NCI-H748 treated with DMSO at 0.1 percent for 48 hours (cell line): ENCODE measurements at places on chromosomes 5 and 9.

DNA sequence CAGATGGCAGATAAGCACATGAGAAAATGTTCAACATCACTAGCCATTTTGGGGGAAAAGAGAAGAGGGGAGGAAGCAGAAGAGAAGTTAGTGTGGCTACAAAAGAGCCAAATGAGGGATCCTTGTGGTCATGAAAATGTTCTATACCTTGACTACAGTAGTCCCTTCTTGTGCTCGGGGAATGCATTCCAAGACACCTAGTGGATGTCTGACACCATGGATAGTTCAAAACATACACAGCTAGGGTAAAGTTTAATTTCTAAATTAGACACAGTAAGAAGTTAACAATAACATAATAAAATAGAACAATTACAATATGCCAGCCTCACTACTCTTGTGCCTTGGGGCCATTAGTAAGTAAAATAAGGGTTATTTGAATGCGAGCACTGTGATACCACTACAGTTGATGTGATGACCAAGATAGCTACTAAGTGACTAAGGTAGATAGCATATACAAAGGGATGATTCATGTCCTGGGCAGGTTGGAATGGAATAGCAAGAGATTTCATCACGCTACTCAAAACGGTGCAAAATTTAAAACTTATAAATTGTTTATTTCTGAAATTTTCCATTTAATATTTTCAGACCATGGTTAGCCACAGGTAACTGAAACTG, 344.1 kb downstream of the NR2F1-AS1 start:
- no peak for DNase-seq

GRCh38 chr5:172910828-172911627, 48.2 kb upstream of the RPL26L1 start:
- no peak for DNase-seq

DNA sequence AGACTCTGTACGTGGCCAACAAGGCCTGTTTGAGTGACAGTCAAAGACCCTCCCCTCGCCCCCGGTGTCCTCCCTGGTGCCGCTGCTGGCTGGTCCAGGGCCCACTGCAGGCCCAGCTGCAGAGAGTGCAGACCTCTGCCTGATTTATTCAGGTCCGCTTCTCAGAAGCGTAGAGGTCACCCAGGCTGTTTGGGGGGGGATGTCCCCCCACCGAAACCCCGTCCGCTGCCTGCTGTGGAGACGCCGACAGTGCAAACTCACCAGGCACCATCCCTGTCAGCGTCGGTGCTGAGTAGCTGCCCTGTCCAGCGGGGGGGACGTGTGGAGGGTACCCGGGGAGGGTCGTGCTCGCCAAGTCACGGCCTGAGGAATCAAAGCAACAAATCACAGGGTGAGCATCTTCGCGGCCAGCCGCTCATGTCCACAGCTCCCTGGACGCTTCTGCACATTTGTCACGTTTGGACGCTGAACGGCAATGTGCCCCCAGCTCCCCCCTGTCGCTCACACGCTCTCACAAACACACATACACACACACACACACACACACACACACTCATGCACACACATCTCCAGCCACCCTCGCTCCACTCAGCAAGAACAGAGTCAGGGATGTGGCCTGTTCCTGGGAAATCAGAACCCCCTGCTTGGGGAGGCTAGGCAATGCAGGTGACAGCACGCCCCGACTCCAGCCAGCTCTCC, 152.2 kb downstream of the PAX5 start:
- DNase-seq, result no peak

GRCh38 chr9:127404631-127405030, 7.7 kb downstream of the SLC2A8 start:
- DNase-seq, result no peak

- no peak for DNase-seq
Observed at GRCh38 chr5:1135696-1136525, 24.0 kb upstream of the SLC12A7 start.

DNA sequence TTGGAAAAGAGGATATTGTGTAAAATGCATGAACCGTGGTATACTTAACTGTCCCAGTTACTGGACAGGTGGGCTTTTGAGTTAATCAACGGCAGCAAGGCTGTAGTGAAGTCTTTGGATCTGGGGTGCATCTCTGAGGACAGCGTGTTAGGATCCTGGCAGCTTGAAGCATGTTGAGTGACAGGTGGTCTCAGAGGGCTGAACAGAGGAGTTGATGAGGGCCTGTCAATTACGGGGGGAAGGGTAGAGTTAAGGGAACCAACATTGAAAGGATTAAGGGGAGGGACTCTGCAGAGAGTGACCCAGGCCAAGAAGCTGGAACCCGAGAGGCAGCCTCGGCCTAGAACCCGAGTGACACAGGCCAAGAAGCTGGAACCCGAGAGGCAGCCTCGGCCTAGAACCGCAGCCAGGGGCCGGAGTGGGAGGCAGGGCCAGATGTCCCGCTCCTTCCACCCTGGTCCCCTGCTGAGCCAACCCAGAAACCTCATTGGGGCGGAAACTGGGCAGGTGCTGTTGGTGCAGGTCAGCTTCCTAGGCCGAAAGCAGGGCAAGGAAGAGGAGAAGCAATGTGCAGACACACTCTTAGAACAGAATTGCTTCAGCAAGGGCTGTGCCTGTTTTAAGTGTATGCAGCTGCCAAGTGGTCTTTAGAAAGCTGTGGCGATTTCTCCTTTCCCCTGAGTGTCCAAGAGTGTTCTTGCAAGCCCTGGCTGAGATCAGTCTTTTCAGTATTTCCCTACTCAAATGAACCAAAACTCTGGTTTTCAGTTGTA, 62.0 kb downstream of the ANKRD33B start:
- no peak for DNase-seq

DNA sequence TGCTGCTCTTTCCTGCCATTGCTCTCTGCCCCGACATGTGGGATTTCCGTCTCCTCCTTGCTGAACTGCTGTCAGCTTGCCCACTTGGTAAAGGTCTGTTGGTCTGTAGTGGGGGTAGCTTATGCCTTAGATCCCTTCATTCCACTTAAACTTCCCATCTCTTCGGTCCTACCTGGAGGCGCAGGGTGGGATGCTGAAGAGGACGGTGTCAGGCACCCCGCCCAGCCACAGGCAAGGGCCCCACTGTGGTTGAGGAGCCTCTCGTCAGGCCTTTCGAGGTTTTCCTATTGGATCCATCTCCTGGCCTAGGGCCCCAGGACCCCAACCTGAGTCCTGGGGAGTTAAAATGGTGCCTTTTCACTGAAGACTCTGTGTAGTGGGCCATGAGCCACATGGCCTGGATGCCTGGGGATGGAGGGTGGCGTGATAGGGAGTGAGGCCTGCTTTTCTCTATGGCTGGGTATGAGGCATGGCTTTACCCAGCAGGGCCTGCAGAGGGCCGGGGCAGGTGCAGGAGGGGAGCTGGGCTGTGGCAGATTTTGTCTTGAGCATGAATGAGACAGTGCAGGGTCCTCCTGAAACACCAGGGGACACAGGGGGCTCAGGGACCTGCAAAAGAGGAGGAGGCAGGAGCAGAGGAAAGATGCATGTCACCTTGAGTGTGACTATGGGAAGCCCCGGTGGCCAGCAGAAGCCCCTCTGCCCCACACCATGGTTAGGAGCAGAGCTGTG, 25.8 kb upstream of the RNF130 start:
- no peak for DNase-seq

GRCh38 chr5:23368393-23368792, 139.0 kb upstream of the PRDM9 start:
- DNase-seq, result no peak

DNA sequence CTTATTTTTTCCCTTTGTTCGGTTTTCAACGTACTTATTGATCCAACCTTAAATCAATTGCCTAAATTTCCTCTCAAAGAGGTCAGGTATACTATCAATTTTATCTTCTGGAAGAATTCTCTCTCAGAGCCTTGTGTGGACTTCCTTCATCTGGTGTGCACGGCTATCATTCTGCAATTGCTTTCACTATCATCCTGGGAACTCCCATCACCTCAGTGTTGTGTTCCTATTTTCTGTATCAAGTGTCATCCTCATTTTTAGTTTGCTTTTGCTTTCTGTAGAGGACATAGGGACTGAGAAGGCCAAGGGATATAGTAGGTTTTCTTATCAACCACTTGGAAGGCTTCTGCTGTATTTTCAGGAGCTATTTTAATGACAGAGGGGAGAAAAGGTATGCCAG, 11.3 kb downstream of the STOM start:
- DNase-seq, result no peak

- no peak for DNase-seq
Observed at GRCh38 chr5:139468421-139468931, 2.3 kb upstream of the SMIM33 start.

GRCh38 chr5:65588694-65589093, 25.6 kb downstream of the PPWD1 start:
- DNase-seq, result no peak

DNA sequence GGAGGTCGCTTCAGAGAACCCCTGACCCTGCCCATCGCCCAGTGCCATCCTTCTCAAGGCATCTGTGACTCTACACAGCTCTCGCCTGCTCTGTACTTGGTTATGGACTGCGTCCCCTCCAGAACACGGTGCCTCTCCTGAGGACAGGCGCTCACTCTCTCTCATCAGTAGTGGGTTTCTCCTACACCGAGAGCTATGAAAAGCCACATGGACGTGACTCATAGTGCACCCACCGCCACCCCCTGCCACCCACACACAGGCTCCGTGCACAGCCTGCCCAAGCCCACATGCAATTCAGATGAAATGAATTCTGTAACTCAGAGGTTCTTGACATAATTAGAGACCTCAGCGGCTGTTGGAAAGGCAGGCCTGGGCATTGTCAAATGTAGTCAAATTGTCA, 13.9 kb downstream of the GTF3C5 start:
- no peak for DNase-seq

GRCh38 chr5:65867542-65868195, 58.7 kb upstream of the ERBIN start:
- no peak for DNase-seq

GRCh38 chr9:81397481-81398381, 291.6 kb downstream of the TLE1 start:
- no peak for DNase-seq

- no peak for DNase-seq
Observed at GRCh38 chr5:76050134-76050533, 33.0 kb upstream of the SV2C start.

DNA sequence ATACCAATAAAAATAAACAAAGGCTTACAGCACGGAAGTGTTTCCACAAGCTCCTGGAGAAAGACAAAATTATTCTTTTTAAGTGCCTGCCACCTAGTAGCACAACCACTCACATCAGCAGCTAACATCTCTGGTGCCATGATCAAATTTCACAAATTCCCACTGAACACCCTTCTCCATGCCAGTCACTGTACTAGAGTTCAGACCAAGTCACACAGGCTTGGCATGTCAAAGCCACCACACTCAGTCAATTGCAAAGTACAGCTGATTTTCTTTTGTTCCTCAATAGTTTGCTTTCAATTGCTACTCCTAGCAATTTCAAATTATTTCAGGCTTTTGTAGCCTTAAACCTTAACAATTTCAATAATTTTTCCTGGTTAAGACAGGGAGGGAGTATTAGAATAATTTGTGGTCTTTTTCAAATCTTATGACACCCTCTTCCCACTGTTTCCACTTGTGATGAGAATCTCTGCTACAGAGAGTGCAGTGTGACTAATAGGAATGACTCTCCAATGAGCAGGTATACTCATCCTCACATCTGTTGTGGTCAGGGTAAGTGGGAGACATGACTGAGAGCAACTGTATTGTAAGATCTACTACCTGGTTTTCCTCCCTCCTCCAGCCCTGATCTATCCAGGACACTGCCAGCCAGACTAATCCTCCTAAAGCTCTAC, 46.2 kb downstream of the RNF145 start:
- DNase-seq, result no peak

DNA sequence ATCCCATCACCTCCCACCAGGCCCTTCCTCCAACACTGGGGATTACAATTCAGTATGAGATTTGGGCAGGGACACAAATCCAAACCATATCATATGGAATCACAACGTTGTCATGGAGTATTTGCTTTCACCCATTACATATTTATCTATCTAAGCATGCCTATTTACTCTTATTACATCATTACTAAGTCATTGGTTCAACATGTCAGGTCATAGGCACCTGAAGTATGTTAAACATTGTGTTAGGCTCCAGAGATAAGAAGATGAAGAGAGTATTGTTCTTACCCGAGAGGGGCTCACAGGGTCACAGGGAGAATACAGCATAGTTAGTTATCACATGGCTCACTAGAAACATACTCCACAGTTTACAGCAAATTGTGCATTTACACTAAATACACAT, 150.5 kb downstream of the TMEM161B start:
- no peak for DNase-seq

DNA sequence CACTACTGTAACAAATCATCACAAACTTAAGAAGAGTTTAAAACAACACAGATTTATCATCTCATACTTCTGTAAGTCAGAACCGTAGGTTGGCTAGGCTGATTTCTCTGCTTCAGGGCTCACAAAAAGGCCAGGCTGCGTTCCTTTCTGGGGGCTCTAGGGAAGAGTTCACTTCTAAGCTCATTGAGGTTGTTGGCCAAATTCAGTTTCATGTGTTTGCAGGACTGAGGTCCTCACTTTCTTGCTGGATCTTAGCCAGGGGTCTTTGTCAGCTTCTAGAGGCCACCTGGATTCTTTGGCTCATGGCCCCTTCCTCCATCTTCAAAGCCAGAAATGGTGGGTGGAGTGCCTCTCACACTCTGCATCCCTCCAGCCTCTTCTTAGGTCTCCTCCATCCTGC, 76.0 kb downstream of the ACTBL2 start:
- no peak for DNase-seq

GRCh38 chr9:128062846-128063831, 4.0 kb downstream of the NAIF1 start:
- no peak for DNase-seq

DNA sequence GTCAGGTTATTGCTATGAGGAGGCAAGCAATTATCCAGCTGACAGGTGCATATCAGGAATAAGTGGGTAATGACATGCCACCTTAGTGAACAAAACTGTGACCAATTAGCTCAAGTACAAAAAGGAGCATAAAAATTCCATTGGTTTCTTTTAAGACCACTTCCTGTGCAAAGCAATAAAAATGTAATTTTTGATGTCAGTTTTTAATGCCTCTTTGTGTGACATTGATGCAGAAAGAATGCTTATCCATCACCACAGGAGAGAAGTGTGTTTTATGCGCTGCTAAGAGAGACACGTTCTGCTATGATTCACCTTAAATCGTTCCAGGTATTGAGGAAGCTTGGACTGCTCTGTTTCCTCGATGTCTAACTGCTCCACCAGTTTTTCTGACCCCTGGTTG, 96.7 kb downstream of the MRPS27 start:
- DNase-seq, result peak; percentile 83

- no peak for DNase-seq
Observed at GRCh38 chr5:180689071-180689694, 39.8 kb upstream of the FLT4 start.
